ENCODE measurements at places on chromosomes 4 and X.

- no peak for DNase-seq
Observed at GRCh38 chr4:38243388-38244053, 283.3 kb downstream of the PTTG2 start.

- no peak for DNase-seq
Observed at GRCh38 chrX:13357925-13358324, 38.1 kb upstream of the ATXN3L start.

DNA sequence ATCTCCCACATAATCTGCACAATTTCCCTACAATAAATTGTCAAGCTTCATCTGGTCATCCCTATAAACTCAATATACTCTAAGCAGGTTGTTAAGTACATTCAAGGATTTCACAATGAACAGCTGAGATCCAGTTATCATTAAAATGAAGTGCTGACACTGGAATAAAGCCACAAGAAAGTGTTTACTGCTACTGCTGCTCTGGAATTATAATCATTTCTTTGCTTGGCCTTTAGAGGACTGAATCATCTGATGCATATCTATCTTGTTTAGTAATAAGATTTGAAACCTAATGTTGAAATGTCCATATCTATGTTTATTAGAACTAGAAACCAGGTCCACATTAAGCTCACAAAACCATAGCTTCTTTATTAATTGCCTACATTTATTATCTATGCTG is 338.6 kb upstream of the ZFP42 start:
- DNase-seq: no peak

- DNase-seq: no peak
Observed at GRCh38 chr4:120568731-120569130, 353.8 kb downstream of the PRDM5 start.

DNA sequence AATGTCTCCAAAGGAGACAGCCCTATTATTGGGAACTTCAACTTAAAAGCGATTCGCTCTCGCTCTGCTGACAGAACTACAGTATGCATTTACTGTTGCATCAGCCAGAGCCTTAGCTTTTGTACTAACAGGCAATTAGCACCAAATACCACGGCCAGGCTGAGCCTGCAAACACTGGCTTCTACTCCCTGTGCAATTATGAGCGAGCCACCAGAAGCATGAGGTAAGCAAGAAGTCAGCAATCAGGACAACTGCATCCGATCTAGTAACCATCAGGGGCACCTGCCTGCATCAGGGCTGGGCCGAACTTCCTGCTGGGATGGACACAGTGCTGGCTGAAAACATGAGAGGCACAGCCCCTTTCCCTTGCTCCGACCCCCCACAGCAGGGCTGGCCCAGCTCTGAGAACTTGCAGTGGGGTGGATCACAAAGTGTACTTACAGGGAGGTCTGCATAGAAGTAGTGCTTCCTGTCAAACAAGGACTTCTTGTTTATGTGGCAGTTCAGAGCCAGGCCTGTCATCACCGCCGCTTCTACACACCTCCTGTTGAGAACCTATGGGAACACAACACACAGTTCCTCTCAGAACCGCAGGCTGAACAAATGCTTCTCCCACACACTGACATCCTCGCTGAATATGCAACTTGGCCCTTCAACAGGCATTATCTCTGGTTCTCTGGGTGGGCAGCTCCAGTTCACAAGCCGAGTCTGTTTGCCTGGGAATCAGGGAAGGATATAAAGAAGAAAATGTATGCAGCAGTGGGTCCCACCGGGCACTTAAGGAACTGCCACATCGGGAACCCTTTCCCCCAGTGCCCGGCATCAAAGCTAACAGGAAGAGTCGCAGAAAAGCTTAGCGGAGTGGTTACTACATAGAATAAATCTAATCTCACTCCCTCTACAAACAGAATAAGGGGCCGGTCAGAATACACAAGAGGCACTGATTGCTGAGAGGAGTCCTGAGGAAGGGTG is 41.5 kb downstream of the GATB start:
- DNase-seq: no peak

DNA sequence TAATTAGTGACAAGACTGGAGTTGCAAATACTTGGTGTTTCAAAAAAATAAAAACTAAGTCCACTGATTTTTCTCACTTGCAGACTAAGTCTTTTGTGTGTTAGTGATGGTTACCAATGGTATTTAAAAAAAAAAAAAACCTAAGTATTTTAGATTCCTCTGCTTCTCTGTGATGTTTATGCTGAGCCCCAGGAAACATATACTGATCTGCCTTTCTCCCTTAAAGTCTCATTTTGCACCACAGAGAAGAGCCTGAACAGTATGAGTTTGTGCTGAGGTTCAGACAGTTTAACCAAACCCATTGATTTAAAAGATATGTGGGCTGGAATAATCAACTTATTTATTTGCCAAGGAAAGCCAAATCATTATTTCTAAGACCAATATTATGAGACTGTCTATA is 1305.0 kb downstream of the PCDH18 start:
- DNase-seq: no peak

- DNase-seq: peak; percentile 51
Observed at GRCh38 chrX:28659269-28659668, 72.0 kb downstream of the IL1RAPL1 start.

DNA sequence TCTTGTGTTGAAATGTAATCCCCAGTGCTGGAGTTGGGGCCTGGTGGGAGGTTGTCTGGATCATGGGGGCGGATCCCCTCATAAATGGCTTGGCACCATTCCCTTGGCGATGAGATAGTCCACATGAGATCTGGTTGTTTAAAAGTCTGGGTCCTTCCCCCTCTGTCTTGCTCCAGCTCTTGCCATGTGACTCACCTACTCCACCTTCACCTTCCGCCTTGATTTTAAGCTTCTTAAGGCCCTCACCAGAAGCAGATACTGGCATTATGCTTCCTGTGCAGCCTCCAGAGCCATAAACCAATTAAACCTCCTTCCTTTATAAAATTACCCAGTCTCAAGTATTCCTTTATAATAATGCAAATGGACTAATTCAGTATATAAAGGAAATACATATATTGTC is 111.5 kb downstream of the NR3C2 start:
- DNase-seq: no peak

DNA sequence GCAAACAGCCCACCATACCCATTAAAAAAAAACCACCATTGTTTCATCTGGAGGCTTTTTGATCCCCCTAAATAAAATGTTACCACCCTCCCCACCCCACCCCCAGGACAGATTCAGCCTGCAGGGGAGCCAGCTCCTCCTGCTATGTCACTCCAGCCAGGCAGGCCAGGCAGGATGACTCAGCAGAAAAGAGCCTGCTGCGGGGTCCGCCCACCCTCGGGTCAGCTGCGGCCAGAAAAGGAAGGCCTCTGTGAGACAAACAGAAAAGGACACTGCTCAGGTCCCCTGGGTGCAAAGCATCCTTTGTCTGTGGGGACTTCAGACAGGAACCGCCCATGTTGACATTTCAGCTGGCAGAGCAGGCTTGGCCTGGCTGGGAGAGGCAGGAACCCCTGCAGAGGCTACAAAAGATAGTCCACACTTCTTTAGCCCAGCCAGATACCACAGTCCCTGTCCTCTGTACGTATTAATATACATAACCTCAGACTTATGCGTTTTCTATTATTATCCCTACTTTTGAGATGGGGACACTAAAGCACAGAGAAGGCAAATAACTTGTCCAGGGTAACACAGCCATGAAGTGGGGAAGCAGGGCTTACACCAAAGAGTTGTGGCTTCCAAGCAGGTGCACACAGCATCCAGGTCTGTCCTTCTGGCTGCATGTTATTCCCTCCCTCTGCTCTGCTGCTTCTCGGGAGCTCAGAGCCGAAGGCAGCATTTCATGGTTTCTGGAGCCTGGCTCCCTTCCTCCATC is 147.7 kb downstream of the CPEB2 start:
- peak; percentile 55 for DNase-seq

DNA sequence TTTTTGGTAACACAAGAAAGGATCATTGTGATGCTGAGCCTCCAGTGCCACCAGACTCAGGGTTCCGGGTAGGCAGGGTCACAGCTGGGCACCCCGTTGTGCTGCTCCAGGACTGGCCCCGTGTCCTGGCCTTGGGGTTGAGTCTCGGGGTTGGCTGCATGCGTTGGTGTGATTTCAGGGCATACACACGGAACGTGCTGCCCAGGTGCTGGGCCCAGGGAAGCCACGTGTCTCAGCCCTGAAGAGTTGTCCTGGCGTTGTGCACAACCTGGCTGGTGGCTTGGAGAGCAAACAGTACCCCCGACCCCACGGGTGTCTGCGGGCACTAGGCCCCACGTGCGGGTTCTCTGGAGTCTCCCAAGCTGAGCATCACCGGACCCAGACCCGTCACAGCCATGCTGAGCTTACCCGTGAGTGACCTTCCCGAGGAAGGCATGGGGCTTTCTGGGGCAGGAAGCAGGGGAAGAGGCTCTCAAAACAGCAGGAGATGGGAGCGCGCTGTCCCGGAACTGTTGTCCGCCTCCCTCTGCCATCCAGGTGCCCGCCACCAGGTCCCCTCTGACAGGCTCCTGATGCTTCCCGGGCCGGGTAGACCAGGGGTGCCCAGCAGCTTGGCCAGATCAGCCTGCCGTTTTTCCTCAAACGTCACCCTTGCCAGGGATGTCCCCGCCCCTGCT is 66.1 kb upstream of the ENPP6 start:
- DNase-seq: no peak

- DNase-seq: no peak
Observed at GRCh38 chr4:48027653-48028052, 11.1 kb downstream of the NIPAL1 start.

DNA sequence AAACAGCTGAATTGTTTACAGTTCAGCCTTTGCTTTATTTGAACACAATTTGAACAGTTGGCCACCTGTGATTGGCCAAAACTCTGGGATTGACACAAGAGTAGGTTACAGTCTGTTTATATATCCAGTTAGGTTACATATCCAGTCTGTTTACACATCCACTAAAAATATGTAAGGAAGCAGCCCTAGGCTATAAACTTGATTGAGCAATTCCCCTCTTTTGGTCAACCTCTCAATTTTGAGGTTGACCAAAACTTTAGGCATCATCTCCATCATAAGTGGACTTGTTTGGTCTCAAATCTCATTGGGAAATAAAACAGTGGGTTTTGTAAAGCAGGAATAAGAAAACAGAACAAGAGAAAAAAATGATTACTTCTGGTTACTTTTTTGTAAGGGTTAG is 190.8 kb downstream of the SPATA18 start:
- no peak for DNase-seq

DNA sequence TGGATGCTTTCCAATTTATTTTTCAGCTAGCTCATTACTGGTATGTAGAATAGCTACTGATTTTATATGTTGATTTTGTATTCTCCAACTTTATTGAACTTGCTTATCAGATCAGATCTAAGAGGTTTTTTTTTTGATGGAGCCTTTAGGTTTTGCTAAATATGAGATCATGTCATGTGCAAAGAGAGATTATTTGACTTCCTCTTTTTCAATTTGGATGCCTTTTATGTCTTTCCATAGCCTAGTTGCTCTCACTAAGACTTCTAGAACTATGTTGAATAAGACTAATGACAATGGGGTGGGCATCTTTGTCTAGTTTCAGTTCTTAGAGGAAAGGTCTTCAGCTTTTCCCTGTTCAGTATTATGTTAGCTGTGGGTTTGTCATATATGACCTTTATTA is 11.7 kb downstream of the MAGEE1 start:
- no peak for DNase-seq

- DNase-seq: no peak
Observed at GRCh38 chrX:46447384-46447783, 97.8 kb downstream of the ZNF674 start.

- DNase-seq: no peak
Observed at GRCh38 chr4:46830971-46831454, 78.0 kb downstream of the COX7B2 start.

- no peak for DNase-seq
Observed at GRCh38 chrX:20224814-20225487, 41.8 kb downstream of the RPS6KA3 start.

GRCh38 chr4:176999935-177000543 is 207.3 kb upstream of the VEGFC start:
- DNase-seq: no peak

GRCh38 chr4:139227729-139228404 is 50.8 kb upstream of the ELF2 start:
- DNase-seq: no peak

GRCh38 chr4:45477311-45477733 is 646.5 kb downstream of the GABRG1 start:
- DNase-seq: no peak

- DNase-seq: no peak
Observed at GRCh38 chr4:185896817-185897488, 85.0 kb upstream of the SORBS2 start.

DNA sequence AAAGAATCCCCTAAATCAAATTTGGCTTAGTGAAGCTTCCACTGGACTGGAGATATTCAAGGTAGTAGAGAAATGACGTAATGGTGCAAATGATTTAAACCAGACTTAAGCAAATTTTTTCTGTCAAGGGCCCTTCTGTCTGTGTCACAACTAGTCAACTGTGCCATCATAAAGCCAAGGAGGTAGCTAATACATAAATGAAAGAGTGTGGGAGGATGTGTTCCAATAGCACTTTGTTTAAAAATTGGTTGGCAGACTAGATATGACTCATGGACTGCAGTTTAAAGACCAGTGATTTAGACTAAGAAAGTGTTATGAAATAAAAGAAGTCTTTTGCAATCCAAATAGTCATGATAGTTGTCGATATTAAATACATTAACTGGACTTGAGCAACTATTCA is 24.3 kb upstream of the TEX13C start:
- DNase-seq: no peak

GRCh38 chr4:22901631-22902030 is 208.9 kb downstream of the GBA3 start:
- DNase-seq: no peak

- no peak for DNase-seq
Observed at GRCh38 chr4:78184584-78184983, 127.5 kb downstream of the FRAS1 start.

- no peak for DNase-seq
Observed at GRCh38 chr4:111636961-111637585, 508.2 kb upstream of the FAM241A start.

GRCh38 chr4:20203508-20203907 is 48.2 kb upstream of the SLIT2 start:
- DNase-seq: no peak

DNA sequence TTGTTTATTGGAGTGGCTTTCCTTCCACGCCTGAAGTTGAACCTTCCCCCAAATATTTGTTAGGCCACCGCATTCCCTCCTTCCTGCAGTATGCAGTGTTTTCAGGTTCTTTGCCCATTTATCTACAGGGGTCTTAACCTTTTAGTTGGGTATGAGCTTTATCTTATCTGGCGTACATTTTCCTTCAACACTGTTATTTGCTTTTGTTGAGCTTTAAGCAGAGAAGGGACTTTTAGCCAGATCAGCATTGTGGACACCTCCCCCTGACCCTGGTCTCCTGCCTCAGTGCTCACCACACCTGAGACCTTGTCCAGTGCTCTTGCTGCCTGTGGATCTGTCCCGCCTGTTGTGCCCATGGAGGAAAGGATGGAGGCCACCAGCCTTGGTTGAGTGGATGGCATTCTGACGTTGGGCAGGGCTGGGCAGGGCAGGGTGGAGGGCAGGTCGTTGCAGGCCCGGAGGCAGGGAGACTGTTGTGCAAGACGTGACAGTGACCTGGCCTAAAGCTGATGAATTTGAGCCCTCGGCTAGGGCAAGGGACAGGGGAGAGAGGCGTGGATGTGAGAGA is 998 bp upstream of the DUSP9 start:
- DNase-seq: no peak

Measured in NCI-H1930 (cell line).